SJCRH30 (cell line): ENCODE measurements at places on chromosomes 1 and 21. TPM values are rescaled to one million over a fixed set of nuclear protein-coding genes. Genes with fewer than 3 reads are reported as not detected.

- no peak overlapping the region for H3K4me3 ChIP-seq
- H3K4me1 ChIP-seq: no peaks in the 10 kb centered on the region
- no peaks in the 10 kb centered on the region for H3K36me3 ChIP-seq
These were observed 1528.6 kb upstream of the TPTE start for GRCh38 chr21:8992731-8993174.

ADSS2 gene
- 39.6 and 47.4 TPM in 2 replicates for total RNA-seq

DNA sequence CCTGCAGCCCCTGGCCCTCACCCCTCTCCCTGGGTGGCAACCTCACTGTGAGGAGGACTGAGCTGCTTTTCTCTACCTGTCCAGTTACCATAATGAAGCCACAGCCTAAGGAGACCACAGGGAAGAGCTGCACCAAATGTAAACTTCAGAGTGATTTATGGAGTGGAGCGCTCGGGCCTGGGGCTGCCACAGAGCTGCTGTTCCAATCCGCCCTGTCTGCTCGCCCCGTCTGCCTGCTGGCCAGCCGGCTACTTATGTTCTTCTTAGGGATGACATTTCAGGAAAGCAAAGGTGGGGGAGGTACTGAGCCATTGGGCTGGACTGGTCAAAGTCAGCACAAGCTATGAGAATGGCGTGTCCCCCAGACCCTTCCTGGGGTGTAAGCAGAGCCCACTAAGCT is 17.9 kb downstream of the SYT6 start:
- DNase-seq: no peak
- no peaks in the 10 kb centered on the region for H3K36me3 ChIP-seq
- no peak overlapping the region for H3K27ac ChIP-seq

FCRL1 gene
- total RNA-seq: not detected in 2 replicates

ANGPTL1 gene
- 1.2 and 2.0 TPM in 2 replicates for total RNA-seq

DNA sequence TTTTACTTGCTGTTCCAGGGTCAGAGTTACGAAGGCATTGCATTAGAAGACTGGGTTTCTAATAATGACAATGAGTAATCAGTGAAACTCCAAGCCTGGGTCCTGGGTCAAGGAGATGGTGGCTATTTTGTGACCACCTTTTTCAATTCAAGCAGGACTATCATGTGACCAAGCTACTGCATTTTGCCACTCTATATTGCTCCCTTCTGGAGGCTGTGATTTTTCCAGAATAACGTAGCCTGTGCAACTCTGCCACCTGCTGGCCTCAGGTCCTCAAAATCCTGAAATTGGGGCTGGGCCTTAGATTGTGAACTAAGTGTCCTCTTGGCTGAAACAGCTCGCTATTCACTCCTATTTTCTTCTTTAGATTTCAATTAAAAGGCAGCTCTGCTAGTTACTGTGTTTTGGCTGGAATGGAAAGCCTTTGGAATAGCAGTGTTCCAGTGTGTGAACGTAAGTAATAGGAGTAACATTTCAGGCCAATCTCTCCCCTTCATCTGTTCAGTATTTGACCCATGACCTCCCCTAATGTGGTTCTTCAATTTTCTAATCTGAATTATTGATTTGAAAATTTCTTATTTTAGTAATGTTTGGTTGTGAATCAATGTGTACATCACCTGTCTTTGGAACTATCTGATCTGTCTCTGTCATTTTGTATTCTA is 52.9 kb upstream of the CD46 start:
- peaks cover 3% of the 10 kb centered on the region; the same call in 1 of the 2 replicates for H3K4me1 ChIP-seq
- no peak overlapping the region for H3K4me3 ChIP-seq
- H3K27me3 ChIP-seq: no peaks in the 10 kb centered on the region
- peak; percentile 84 for DNase-seq
- no peaks in the 10 kb centered on the region for H3K36me3 ChIP-seq

- no peaks in the 10 kb centered on the region for H3K36me3 ChIP-seq
- DNase-seq: no peak
- H3K27ac ChIP-seq: no peak overlapping the region
- H3K4me1 ChIP-seq: peaks cover 9% of the 10 kb centered on the region
These were observed 36.8 kb upstream of the PPP1R15B start for GRCh38 chr1:204448344-204448964.

PLA2G4A gene
- total RNA-seq: not detected in 2 replicates

- H3K4me1 ChIP-seq: peaks cover 3% of the 10 kb centered on the region; the same call in 1 of the 2 replicates
- H3K4me3 ChIP-seq: no peak overlapping the region
- DNase-seq: peak; percentile 5
- H3K27me3 ChIP-seq: no peaks in the 10 kb centered on the region
- no peaks in the 10 kb centered on the region for H3K36me3 ChIP-seq
These were observed 681.7 kb upstream of the ADAMTS5 start for GRCh38 chr21:27648560-27648959.

- H3K36me3 ChIP-seq: no peaks in the 10 kb centered on the region
- no peaks in the 10 kb centered on the region for H3K4me1 ChIP-seq
These were observed 14.7 kb downstream of the TIE1 start for GRCh38 chr1:43315481-43315880.

GRCh38 chr1:212218911-212219310 is 66.3 kb upstream of the PPP2R5A start:
- H3K4me3 ChIP-seq: no peak overlapping the region
- peaks cover 31% of the 10 kb centered on the region for H3K4me1 ChIP-seq
- H3K27me3 ChIP-seq: no peaks in the 10 kb centered on the region
- peak; percentile 55 for DNase-seq
- H3K36me3 ChIP-seq: no peaks in the 10 kb centered on the region

ATP1A2 gene
- 40.2 and 44.2 TPM in 2 replicates for total RNA-seq

DNA sequence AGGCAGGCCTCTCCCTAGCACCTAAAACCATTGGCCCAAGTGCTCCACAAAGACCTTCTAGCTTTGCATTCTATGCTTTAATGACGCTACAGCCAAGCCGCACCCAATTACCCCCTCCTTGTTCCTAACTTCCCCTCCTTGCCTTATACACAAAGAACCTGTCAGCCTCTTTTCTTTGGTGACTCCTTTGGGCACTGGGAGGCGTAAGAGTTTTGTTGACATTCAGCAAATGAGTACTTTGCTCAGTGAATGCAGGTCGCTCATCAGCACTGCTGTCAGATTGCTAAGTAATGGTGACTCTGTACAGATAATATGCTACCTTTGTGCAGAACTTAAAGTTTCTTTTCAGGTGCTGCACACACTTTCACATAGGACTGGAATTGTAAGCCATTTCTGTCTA is 187.6 kb upstream of the FAM78B start:
- H3K36me3 ChIP-seq: no peaks in the 10 kb centered on the region
- no peaks in the 10 kb centered on the region for H3K4me1 ChIP-seq
- no peak overlapping the region for H3K4me3 ChIP-seq
- H3K27me3 ChIP-seq: no peaks in the 10 kb centered on the region
